ENCODE measurements at places on chromosomes 13 and 19. TPM values are rescaled to one million over a fixed set of nuclear protein-coding genes. Genes with fewer than 3 reads are reported as not detected.

- DNase-seq, result no peak
Measured at GRCh38 chr19:6743714-6744380, 4.4 kb downstream of the TRIP10 start.

GRCh38 chr13:21964686-21965085 lies 293.8 kb downstream of the FGF9 start:
- DNase-seq, result no peak

- no peak for DNase-seq
Measured at GRCh38 chr13:66751691-66752090, 478.4 kb downstream of the PCDH9 start.

GRCh38 chr13:113091211-113091771 lies 14.3 kb upstream of the F7 start:
- DNase-seq, result no peak

GRCh38 chr13:40026741-40027140 lies 371.3 kb downstream of the COG6 start:
- no peak for DNase-seq

DNA sequence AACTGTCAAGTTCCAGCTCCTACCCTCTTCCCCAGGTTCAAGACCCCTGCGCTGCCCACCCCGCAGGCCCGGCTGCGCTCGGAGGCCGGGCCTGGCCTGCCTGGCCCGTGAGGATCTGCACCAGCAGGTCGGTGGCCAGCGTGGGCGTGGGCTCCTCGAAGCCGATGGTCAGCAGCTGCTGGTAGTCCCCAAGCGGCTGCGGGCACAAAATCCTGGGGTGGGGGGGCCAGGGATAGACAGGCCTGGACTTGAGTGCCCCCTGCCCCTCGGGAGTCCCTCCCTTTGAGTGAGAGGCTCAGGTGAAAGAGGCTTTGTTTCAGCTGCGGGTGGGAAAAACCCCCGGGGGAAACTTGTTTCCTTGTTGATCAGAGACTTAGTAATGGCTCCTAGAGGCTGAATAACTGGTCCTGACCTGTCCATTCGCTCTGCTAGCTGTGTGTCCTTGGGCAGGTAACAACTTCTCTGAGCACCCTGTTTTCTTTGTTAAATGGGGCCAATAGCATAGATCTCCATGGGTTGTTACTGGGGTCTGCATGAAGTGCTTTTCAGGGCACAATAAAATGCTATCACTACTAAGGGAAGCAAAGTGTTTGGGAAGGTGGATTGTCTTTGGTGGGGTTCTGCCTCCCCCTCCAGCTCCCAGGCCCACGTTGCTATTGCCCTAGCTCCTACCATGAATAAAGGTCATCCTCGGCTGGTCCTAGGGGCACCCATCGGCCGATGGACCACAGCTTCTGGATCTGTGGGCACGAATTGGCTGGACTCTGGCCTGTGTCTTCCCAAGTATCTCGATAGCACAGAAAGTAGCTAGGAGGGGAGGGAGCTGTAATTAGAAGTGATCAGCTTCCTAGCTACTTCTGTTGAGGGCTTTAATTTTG lies 3.5 kb downstream of the C19orf67 start:
- DNase-seq, result peak; percentile 62

Gene CAMSAP3
- 26.0 TPM for total RNA-seq

Gene DENND1C
- not detected for total RNA-seq

Gene C13orf42
- total RNA-seq, result not detected

Gene CYP2A7
- total RNA-seq, result not detected

All from Calu3 (cell line).